HS-27A (cell line): ENCODE measurements at places on chromosomes 1 and 21.

DNA sequence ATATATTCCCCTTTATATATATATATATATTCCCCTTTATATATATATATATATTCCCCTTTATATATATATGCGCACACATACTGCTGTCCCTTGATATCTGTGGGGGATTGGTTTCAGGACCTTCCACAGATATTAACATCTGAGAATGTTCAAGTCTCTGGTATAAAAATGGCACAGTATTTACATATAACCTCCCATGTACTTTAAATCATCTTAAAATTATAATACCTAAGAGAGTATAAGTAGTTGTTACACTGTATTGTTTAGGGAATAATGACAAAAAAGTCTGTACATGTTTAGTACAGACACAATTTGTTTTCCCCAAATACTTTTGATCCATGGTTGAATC, 45.8 kb downstream of the NR5A2 start:
- no peak for DNase-seq

DNA sequence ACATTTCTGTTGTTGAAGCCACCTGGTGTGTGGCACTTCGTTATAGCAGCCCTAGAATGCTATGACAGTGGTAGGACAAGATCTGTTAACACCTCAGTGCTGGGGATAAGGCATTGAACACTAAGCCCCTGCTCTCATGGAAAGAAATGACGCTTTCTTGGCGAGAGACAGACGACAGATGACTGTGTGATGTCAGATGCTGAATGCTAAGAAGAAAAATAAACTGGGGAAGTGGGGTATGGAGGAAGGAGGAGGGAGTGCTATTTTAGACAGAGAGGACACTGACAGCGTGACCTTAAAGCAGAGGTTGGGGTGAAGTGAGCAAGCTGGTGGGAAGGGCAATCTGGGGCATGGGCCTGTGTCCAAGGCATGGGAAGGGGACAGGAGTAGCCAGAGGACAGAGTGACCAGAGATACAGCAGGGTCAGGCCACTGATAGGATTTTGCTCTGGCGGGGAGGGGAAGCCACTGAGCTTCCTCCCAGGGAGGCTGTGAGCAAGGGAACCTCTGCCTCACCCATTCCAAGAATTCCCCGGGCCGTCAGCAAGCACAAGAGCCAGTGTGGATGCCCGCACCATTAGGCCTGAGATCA, 15.2 kb downstream of the DOP1B start:
- DNase-seq: no peak

GRCh38 chr1:231187571-231187970, 25.7 kb downstream of the TRIM67 start:
- DNase-seq: no peak

- no peak for DNase-seq
These were observed 46.3 kb downstream of the POFUT2 start for GRCh38 chr21:45241357-45241756.

- no peak for DNase-seq
These were observed 83.7 kb upstream of the CHRM3 start for GRCh38 chr1:239302696-239303095.
